OCI-LY7 (cell line): ENCODE measurements at places on chromosomes 2 and 18.

DNA sequence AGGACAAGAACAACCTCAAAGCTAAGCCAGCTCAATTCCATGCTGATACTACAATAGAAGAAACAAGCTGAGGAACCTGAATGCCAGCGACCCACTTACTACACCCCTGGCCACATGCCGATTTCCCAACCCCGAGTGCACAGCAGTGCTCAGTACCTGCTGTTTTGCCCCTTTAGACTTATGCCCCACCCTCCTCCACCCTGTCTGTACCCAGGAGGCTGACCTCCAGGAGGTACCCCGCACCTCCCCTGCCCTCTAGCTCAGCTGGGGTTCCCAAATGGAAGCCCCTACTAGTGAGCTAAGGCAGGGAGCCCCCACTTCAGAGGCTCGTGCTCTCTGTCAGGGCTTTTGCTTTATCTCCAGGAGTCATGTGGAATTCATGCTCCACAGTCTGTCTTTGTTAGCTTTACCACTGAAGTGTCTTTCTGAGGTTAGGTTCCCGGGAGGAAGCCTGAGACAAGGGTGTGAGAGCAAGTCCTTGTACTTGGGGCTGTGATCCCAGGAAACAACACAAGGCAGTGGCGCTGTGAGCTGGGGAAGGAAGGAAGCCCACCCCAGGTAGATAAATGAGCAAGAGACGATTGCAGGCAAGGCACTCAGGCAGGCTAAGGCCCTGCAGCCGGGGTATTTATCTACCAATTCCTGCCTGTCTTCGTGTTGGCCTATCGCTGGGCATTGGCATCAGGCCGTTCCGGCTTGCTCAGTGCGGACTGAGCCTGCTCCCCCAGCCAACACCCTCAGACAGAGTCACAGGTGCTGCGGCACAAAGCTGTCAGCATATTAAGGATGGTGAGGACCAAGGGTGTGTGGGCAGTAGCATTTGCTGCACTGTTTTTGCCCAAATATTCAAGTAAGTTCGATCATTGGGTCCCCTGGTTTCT is 220.5 kb downstream of the CYP26B1 start:
- DNase-seq = no peak

GRCh38 chr18:34697233-34697632 is 12.9 kb upstream of the DTNA start:
- no peak for DNase-seq

DNA sequence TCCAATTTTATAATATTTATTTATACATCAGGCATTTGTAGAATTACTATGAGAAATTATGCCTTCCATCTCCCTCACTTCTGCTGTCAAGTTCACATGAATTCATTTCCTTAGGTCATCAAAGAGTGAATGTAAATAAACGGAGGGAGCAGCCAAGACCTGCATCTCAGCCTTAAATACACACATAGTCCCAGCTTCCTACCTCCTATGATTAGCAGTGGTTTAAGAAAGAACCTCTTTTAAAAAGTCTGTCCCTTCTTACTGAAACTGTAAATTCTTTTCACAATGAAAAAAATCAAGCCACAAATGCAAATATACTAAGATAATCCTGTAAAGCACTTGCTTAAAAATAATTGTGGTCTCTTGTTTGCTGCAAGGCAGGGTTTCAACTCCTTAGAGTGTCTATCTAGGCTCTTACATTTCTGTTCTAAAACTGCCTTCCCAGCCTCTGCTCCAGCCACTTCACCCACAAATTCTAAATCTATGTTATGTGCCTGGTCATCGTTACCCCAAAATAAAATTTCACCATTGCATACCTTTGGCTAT is 532.7 kb upstream of the FSHR start:
- DNase-seq = no peak

DNA sequence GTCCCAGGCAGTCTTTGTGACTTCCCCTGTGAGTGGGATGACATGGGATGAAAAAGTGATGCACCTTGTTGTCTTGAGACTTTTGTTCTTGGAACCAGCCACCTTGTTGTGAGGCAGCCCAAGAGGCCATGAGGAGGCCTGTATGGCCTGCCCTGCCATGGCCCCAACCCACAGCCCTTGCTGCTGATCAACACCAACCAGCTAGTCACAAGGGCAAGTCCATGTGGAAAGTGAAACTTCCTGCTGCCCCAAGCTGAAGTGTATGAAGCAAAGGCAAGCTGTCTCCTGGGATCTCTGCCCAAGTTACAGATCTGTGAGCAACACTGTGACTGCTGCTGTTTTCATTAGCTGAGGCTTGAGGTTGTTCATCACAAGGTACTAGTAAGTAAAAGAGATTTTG is 21.6 kb downstream of the TMEM18 start:
- no peak for DNase-seq

DNA sequence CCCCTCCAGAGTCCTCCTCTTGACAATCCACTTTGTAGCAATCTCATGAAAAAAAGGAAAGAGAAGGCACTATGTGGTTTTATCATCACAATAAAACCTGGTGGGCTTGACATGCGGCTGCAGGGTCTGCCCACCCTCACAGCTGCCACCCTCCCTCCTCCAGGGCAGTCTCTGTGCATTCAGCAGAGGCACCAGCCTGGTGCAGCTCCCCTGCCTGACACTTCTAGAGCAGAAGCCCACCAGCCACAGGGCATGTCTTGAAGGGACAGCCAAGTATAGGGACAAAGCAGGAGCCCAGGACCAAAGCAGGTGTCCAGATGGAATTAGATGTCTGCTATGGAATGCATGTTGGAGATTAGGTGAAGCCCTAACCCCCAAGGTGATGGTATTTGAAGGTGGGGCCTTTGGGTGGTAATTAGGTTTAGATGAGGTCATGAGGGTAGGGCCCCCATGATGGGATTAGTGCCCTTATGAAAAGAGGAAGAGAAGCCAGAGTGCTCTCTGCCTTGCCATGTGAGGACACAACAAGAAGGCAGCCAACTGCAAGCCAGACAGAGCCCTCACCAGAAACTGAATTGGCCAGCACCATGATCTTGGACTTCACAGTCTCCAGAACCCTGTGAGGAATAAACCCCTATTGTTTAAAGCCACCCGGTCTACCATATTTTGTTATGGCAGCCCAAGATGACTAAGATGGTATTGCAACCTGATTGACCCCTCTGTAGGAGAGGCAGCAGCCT is 86.9 kb downstream of the MCFD2 start:
- DNase-seq = no peak

DNA sequence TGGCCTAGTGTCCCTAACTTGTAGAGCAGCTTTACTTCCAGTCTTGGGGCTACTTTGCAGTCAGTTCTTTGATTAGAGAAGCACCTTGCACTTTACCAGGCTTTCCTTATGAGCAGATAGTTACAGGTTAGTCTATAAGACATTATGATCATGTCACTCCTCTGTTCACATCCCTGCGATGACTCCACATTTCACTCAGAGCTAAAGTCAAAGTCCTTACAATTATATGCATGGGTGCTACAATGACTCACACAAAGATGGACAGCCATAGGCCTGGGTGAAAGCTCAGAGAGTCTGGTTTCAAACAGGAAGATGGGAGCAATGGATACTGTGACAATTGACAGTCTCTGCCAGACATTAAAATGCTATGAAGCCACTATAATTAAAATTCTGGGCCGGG is 27.1 kb upstream of the SSB start:
- no peak for DNase-seq

GRCh38 chr2:235945608-235946140 is 222.5 kb downstream of the GBX2 start:
- no peak for DNase-seq

DNA sequence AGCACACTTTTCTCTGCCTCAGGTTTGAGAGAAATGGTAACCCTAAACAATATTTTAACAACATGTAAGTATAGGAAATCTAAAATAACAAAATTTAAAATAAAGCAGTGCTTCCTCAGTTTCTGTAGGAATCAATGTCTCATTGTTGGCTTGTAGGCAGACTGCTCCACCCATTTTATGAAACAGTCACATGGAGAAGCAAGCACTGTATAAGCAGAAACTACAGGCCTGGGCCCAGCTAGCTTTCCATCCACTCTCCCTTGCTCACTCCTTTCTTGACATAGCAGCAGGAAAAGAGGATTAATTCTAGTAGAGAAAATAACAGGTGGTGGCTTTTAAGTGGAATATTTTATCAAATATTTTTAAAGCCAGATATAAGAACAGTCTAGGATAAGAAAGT is 97.2 kb downstream of the PLEKHM3 start:
- DNase-seq = no peak

- DNase-seq = no peak
Observed at GRCh38 chr2:55011831-55012671, 38.2 kb downstream of the RTN4 start.

DNA sequence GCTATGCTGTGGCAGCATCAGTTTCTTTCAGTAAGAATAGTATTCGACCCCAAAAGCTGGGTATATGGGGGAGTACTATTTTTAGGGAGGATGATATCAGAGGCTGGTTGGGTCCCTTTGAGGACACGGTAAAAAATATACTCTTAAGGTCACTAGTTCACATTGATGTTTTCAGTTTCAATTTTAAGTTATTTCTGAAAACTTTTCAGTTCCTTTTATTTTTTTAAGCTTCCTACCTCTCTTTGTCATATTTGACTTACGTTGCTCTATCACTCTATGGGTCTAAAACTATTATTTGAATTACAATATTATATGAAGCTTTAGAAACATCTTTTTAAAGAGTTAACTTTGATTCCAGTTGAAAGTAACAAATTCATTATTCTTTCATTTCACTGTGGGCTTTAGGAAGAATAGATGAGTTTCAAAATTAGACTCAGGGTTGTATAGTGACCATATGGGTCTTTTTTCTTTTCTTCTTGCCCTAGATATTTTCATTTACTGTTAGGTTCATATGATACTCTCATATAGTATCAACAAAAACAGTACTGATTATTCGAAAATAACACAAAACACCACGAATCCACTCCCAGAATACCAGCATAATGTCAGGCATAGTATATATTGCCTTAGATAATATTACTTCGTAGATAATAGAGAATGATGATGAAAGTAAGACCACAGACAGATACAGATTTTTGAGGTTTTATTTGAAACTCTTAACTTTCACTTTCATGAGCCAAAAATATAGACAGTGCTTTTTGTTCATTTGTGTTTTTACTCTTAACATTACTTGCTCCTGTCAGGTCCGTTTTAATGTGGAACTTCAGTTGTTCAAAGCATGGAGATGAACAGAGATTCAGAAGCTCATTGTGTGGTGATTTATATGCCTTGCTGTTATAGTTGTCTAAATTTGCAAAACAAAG is 9.8 kb downstream of the RMDN2 start:
- peak; percentile 73 for DNase-seq

GRCh38 chr2:216971593-216971992 is 111.7 kb upstream of the TNP1 start:
- DNase-seq = no peak

DNA sequence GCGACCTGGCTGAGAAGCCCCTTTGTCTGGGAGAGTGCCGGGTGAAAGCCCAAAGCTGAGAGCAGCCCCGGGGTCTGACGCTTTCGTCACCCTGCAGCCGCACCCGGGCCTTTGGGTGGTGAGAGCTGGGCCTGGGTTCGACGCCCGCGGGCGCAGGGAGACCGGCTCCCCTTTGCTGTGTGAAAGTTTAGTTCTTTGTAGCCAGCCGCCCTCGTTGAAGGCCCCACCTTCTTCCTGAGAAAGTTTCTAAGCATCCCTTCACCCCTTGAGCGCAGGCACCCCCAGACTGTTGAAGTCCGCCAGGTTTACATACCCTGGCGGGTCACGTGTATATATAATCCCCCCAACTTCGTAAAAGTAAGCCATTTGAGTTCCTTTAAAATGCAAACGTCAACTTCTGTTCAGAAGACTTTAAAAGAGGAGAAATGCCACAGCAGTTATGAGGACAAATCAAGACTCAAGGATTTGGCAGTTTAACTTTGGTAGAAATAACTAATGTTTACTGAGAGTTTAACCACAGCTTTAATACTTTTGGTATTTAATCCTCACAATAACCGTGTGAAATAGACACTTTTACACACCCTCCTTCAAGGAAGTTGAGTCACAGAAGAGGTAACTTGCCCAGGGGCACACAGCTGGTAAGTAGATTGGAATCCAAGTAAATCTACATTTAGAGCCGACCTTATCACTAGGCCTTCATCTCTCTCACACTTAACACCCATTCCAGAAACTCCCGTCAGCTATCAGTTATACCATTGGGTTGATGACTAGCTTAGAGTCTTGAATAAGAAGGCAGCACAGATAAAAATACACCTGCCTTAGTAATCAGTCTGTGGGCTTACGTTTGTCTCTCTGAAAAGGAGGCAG is 1.1 kb upstream of the MBOAT2 start:
- DNase-seq = peak; percentile 7

- DNase-seq = no peak
Observed at GRCh38 chr2:72950558-72951255, 33.4 kb downstream of the EMX1 start.

DNA sequence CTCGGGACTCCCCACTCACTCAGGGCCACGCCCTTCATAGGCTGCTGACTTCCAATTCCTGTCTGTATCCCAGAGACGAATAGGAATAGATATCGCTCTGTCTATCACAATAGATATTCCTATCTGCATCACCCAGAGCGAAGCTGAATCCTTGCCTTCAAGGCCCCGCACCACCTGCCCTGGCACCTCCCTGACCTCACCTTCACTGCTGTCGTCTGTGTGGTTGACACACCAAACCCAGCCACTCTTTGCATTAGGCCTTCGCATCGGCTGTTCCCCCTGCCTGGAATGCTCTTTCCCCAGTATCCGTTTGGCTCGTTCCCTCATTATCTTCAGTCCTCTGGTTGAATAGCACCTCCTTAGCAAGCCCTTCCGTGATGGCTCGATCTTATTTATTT is 43.5 kb downstream of the ATOH8 start:
- no peak for DNase-seq
